ENCODE measurements at places on chromosomes 12 and 14. TPM values are rescaled to one million over a fixed set of nuclear protein-coding genes. Genes with fewer than 3 reads are reported as not detected.

DNA sequence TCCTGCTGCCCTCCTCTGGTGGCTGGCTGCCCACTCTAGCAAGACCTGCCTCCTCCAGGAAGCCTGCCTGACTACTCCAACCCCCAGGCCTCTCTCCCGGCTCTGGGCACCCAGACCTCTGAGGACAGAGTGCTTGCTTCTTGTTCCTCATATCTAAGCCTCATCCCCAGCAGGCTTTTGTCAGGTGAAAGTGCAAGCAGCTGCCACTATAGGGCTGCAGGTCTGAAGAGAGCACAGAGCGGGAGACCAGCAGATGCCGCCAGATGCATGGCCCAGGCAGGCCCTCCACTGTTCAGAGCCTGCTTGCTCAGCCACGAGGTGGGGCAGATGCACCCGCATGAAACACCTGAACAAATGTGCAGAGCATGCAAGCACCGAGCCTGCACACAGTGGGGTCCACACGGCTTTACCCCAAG lies 73.0 kb downstream of the SERPINA3 start:
- peak; percentile 77 for DNase-seq

DNA sequence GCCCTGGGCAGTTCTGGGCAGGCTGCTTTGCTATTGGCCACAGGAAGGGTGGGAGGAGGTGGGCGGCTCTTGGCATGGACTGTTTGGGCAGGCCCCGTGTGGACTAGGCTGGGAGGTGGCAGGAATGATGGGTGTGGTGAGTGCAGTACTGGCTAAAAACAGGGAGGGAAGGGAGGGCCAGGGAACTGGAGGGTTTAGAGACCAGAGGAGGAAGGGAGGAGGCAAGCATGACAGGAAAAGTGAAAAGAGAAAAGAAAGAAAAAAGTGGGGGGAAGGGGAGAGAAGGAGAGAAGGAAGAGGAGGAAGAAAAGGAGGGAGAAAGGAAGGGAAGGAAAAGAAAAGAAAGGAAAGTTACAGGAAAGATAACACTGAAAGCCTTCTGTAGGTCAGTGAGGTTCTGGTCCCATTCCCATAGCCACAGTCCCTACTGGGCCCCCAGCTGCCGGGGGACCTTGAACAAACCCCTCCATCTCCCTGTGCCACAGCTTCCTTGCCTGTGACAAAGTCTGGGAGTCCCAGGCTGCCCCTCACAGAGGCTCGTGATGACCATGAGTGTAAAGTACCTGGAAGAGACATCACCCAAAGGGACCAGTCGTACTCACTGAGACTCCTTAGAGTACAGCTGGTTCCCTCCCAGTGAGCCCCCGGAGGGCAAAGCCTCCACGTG lies 1.1 kb upstream of the C14orf132 start:
- DNase-seq = peak; percentile 62

DNA sequence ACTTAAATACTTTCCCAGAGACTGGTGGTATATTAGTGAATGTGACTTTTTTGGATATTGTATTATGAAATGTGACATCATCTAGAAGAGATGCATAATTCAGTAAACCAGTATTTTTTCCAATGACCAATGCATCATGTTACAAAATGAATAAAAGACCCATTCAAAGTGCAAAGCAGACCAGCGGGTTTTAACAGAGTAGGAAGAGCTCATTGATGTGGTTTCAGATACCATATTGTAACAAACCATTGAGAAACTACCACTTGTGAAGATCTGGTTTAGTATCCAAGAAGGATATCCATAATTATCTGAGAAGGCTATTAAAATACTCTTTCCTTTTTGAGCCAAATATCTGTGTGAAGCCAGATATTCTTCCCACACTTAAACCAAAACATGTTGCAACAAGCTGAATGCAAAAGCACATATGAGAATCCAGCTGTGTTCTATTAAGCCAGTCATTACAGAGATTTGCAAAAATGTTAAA lies 47.7 kb downstream of the MVK start:
- DNase-seq = no peak

- DNase-seq = peak; percentile 99
Observed at GRCh38 chr12:57242691-57243454, 8.1 kb downstream of the STAC3 start.

DNA sequence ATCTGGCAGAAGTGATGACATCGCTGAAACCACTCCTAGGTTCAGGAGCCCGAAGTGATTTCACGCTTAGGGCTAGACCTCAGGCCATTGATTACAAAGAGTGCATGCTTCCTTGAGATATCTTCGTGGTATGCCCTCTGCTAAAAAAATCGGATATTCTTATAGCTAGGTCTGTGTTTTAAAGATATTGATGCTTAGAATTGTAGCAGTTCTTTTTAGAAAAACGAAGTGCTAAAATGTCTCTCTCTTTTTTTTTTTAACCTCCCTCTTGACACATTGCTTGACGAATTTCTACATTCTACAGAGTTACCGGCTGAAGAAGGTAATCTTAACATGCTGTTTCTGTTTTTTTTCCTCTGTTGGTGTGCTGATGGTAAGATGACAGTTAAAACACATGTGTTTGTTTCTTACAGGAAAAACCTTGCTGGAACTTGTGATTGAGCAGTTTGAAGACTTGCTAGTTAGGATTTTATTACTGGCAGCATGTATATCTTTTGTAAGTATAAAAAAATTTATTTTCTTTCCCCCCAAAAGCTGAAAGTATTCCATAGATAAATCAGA lies 1.3 kb downstream of the ATP2A2 start:
- DNase-seq = no peak

DNA sequence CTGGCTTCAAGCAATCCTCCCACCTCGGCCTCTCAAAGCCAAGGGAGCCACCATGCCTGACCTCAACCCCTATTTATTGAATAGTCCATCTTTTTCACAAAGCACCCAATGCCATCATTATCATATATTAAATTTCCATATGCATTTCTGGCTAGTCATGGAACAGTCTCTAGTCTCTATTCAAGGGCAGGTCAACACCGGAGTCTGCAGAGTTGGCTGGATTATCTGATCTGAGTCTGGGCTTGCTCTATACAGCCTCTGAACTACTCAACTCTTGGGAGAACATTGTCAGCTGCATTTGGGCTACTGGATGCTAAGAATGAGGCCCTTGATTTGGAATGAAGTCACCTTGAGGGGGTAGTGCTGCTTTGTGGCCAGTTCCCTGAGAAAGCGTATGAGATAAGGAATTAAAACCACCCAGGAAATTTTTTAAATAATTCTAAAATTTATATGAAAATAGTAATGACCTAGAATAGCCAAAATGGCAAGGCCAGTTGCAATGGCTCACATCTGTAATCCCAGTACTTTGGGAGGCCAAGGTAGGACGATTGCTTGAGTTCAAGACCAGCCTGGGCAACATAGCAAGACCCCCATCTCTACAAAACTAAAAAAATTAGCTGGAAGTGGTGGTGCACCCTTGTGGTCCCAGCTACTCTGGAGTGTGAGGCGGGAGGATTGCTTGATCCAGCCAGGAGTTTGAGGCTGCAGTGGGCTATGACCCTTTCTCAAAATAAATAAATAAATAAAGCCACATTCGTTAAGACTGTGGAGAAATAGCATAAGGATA lies 6.9 kb upstream of the NAA25 start:
- DNase-seq = peak; percentile 38

DNA sequence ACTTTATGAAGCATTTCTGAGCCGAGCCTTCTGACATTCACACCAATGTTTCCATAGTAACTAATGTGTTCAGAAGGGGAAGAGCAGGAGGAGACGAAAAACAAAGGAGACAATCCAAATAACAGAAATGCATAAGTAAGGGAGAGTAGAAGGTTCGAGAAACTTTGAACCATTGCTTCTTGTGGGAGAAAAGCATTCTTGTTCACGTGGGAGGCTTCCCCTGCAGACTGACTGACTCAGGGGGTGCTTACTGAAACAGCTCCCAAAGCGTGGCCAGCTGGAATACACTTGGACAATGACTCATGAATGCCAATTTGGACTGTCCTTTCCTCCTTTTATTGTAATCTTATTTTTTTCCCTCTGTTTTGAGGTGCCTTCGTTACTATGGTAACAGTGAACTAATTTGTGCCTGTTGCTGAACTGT lies 73.9 kb downstream of the NEDD1 start:
- DNase-seq = no peak

DNA sequence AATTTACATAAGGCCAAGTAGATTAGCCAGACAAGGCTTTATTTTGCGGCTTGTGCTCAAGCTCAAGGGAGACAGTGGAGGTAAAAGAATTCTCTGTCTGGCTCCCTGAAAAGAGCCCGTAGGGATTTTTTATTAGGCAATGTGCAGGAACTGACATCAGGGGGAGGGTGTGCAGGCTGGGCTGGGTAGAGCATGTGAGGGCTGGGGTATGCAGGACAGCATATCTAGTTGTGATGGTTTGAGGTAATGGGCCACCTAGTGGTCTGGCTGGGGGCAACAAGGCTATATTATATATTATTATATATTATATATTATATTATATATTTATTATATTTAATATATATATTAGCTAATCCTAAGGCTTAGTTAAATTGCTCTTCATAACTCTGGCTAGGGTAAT lies 102.1 kb downstream of the TMEM117 start:
- peak; percentile 54 for DNase-seq

DNA sequence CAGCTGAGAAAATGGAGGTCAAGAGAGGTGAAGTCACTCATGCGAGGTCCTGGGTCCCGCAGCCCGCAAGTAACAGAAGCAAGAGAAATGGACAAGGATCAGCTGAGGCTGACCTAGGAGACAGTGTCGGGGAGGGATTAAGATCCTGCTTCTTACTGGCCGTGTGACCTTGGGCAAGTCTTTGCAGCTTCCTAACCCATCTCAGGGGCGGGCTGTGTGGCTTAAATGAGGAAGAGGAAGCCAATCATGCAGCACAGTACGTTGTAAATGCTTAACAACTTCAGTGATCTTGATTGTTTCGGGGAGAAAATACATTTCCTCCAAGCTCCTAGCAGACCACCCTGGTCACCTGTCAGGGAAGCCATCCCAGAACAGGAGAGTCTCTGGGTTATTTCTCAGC lies 7.1 kb upstream of the PGF start:
- no peak for DNase-seq

GRCh38 chr14:102802834-102803523 lies 25.7 kb downstream of the TRAF3 start:
- DNase-seq = no peak

DNA sequence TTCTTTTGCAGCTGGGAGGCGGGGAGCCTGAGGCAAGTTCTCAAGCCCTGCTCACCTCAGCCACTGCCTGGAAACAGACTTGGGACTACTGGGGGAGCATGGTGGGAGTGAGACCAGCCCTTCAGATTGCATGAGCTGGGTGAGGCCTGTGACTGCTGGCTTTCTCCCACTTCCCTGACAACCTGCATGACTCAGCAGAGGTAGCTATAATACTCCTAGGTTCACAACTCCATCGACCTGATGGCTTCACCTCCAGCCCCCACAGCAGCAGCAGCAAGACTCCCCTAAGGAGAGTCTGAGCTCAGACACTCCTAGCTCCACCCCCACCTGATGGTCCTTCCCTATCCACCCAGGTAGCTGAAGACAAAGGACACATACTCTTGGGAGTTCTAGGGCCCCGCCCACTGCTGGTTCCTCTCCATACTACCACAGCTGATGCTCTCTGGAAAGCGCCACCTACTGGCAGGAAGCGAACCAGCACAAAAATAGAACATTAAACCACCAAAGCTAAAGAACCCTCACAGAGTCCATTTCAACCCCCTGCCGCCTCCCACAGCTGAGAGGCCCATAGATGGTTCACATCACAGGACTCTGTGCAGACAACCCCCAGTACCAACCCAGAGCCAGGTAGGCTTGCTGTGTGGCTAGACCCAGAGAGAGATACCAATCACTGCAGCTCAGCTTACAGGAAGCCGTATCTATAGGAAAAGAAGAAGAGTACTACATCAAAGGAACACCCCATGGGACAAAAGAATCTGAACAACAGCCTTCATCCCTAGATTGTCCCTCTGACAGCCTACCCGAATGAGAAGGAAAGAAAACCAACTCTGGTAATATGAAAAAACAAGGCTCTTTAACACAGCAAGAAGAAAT lies 68.7 kb downstream of the RPAP3 start:
- DNase-seq = peak; percentile 97

GRCh38 chr14:38605193-38606114 lies 349.6 kb upstream of the CLEC14A start:
- DNase-seq = no peak

- DNase-seq = no peak
Observed at GRCh38 chr12:124947561-124948398, 33.3 kb upstream of the UBC start.

DNA sequence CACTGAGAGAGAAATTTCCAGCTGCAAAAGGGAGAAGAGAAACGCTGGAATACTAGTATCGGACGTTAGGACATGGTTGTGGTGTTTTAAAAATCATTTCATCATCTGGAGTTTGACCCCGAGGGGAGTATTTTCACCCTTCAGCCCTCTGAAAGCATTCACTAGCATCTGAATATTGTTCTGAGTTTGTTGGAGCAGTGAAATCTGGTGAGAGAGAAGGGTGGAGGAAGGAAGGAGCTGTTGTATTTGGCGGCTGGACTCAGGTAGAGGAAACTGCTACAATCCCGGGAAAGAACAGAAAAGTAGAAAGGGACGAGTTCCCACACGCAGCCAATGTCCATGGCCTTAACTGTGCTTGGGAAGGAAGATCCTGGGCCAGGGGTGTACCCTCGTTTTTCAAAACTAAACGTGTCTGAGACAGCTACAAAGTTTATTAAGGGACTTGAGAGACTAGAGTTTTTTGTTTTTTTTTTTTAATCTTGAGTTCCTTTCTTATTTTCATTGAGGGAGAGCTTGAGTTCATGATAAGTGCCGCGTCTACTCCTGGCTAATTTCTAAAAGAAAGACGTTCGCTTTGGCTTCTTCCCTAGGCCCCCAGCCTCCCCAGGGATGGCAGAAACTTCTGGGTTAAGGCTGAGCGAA lies 896 bp upstream of the CDKN1B start:
- DNase-seq = peak; percentile 67

DNA sequence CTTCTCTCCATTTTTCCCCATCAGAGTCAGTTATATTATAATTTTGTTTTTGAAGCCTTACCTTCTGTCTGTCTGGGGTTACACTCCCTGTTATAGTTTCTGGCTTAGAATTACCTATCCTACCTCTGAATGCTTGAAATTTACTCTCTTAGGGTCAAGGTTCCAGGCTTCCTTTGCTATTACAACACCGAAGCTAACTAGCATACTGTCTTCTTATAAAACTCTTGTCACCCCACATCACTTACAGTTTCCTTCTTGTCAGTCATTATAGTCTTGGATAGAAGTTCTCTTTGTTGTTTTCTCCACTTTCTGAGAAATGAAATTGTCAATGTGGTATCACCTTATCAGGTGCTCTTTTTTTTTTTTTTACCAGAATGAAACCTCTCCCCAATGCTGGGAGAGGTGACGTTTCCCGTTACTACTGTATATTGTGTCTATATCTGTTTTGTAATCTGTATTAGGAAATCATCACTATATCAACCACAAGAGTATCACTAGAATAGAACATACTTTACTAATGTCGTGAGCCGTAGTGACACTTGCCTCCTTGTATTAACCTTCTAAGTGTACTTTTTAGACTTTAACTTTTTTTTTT lies 69.2 kb upstream of the PSMA6 start:
- no peak for DNase-seq

The INHBE gene
- total RNA-seq = 0.23 TPM

The LYZ gene
- total RNA-seq = 0.20 TPM

The ITGA7 gene
- total RNA-seq = 65.6 TPM

The B4GALNT1 gene
- total RNA-seq = 1.3 TPM

The FGF6 gene
- total RNA-seq = not detected

The HOXC4 gene
- not detected for total RNA-seq

The DDX24 gene
- total RNA-seq = 131 TPM

The NUDT14 gene
- total RNA-seq = 45.2 TPM

Data from endodermal cell (in vitro differentiated cells).